ENCODE measurements at places on chromosomes 3 and 15.

- DNase-seq = no peak
Observed at GRCh38 chr3:11164607-11165006, 10.3 kb downstream of the HRH1 start.

- DNase-seq = no peak
Observed at GRCh38 chr3:135228201-135228600, 433.1 kb downstream of the EPHB1 start.

DNA sequence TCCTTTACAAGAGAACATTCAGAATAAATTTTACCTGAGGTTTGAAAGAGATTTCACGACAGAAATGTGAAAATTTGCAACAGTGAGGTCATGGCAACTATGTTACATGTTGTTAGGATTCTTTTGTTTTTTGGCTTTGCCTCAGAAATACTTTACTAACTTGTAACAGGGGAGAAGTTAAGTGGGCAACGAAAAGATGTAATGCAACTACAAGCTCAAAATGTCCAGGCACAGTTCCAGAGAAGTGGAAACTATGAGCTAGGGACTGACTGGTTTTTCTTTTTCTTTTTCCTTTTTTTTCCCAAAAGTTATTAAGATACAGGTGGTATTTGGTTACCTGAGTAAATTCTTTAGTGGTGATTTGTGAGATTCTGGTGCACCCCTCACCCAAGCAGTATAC lies 111.5 kb upstream of the PPP2R3A start:
- DNase-seq = no peak

DNA sequence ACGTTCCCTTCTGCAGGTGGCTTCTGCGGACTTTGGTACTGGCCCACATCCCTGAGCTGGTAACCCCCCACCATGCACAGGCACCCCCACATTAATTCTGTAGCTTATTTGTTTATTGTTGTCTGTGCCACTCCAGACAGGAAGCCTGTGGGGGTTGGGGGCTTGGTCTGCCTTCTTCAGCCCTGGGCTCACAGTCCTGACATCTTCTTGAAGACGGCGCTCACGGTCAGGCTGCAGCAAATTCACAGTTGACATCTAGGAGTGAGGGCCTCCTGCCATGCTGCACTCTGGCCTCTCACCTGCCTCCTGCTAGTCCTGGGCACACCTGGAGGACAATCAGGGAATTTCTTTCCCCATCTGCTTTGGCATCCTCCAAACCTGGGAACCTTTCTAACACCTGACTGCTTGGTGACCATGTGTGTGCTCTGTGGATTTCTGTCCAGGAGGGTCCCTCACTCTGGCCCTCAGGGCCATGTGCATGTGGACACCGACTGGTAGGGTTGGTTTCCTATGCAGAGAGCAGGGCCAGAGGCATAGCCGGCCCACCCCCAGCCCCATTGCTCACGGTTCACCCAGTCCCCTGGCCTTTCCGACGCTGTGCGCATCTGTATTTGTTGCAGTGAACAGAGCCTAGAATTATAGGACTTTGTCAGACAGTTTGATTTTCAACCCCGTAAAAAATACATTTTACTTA lies 68.8 kb downstream of the APBA2 start:
- DNase-seq = no peak

- DNase-seq = no peak
Observed at GRCh38 chr15:56892659-56893363, 25.6 kb upstream of the TCF12 start.

DNA sequence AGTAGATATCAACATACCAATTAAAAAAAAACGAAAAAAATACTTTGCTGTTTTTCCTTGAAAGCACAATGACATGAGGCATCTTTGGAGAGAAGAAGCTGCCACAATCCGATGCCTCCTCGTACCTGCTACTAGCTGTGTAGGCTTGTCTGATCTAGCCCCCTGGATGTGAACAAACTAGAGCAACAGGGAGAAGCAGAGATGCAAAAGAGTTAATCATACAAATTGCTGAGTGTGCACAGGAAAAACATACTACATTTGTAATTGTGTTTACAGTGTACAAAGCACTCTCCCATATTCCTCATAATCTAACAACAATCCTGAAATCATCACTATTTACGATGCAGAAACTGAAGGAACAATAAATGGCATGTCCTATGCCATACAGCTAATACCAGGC lies 227.0 kb upstream of the CTNNB1 start:
- no peak for DNase-seq

- no peak for DNase-seq
Observed at GRCh38 chr3:108134555-108134880, 43.7 kb upstream of the CD47 start.
